ENCODE measurements at places on chromosomes 2 and 18. TPM values are rescaled to one million over a fixed set of nuclear protein-coding genes. Genes with fewer than 3 reads are reported as not detected.

Gene POTEJ
- total RNA-seq = not detected

Gene ZAP70
- total RNA-seq = 8.8 TPM

Gene GAD1
- total RNA-seq = not detected

Gene DSG2
- 27.6 TPM for total RNA-seq

DNA sequence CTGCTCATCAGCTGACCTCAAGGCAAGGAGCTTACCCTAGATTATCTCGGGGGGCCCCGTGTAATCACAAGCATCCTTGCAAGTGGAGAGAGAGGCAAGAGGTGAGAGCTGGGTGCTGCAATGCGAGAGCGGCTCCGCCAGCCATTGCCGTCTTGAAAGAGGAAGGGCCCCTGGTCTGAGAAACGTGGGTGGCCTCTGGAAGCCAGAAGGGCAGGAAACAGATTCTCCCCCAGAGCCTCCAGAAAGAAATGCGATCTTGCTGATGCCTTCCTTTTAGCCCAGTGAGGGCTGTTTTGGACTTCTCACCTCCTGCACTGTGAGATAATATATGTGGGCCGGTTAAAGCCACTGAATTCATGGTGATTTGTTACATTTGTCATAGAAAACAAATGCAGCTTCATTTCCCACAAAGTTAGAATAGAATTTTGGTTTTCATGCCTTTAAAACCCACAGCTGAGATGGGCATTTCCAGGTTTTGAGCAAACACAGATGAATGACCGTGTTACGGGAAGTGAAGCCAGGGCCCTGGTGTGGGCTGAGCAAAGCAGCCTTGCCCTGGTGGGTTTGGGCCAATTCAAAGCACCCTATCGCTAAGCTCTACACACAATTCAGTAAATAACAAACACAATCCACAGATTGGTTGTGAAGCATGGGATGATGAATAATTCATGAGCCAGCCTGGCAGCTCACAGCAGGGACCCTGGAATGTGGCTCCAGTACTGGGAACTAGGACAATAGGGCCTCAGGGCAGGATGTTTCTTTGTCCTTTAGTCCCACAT is 319.9 kb upstream of the HS6ST1 start:
- H3K4me3 ChIP-seq = no peak overlapping the region
- peak; percentile 58 for DNase-seq
- no peaks in the 10 kb centered on the region for H3K27me3 ChIP-seq
- H3K4me1 ChIP-seq = no peaks in the 10 kb centered on the region
- no peak overlapping the region for H3K27ac ChIP-seq

GRCh38 chr2:230042195-230042594 is 26.5 kb downstream of the SLC16A14 start:
- no peak overlapping the region for H3K27ac ChIP-seq
- no peak overlapping the region for H3K4me3 ChIP-seq

- H3K4me1 ChIP-seq = no peaks in the 10 kb centered on the region
- no peak overlapping the region for H3K4me3 ChIP-seq
- no peak overlapping the region for H3K27ac ChIP-seq
- H3K36me3 ChIP-seq = no peaks in the 10 kb centered on the region
- no peaks in the 10 kb centered on the region for H3K27me3 ChIP-seq
Observed at GRCh38 chr18:11927497-11927896, 19.4 kb upstream of the MPPE1 start.

DNA sequence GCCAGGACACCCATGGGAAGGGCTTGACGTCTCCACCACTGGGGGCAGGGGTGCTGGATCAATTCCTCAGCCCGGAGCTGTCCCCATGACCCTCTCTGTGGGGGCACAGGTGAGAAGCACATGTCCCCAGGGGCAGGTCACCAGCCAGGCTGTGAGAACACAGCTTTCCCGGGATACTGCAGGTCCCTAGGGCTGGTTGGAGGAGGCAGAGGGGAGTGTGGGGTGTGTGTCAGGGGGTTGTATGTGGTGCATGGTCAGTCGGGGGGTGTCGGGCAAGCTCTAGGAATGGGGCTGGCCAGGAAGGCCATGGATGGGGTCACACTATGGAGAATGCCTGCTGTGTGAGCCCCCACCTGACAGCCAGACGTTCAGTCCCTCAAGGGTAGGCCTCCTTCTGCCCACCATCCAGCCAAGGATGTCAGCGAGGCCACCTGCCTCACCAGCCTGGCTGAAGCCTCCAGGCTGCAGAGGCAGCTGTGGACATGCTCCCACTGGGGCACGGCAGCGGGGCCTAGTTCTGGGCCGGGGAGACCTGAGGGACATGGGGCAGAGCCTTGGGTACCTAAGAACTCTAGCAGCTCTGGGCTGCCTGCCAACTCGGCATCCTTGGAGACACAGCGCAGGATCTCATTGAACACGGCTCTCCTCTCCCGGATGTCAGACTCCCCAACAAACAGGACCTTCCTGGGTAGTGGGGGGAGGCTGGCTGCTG is 10.3 kb downstream of the HS1BP3 start:
- peaks cover 23% of the 10 kb centered on the region for H3K4me1 ChIP-seq
- peaks cover 84% of the 10 kb centered on the region for H3K36me3 ChIP-seq
- H3K4me3 ChIP-seq = no peak overlapping the region
- no peak overlapping the region for H3K27ac ChIP-seq

GRCh38 chr2:192585418-192585817 is 390.7 kb upstream of the TMEFF2 start:
- H3K4me1 ChIP-seq = no peaks in the 10 kb centered on the region
- H3K36me3 ChIP-seq = no peaks in the 10 kb centered on the region
- H3K4me3 ChIP-seq = no peak overlapping the region
